Activated T-cell treated with anti-CD3 and anti-CD28 coated beads, Interleukin-2, amount 50 U/mL, for 4 hours (primary cell): ENCODE measurements at places on chromosomes 2 and 18.

GRCh38 chr2:100960688-100961087 lies 41.4 kb upstream of the RPL31 start:
- DNase-seq = no peak

DNA sequence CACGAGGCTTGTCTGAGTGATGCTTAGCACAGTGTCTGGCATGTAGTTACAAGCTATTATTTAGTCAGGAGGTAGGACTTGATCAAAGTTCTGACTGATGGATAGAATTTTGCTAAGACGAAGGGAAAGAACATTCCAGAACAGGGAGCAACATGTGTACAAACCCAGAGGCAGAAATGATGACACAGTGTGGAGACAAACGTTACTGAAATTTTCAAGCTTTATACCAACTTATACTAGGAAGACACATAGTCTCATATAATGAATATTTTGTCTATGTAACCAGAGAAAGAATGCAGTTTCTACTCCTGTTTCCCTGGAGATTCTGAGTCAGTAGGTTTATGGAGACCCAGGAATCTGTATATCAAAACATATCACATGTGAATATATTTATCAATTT lies 123.4 kb downstream of the FAM124B start:
- DNase-seq = no peak

DNA sequence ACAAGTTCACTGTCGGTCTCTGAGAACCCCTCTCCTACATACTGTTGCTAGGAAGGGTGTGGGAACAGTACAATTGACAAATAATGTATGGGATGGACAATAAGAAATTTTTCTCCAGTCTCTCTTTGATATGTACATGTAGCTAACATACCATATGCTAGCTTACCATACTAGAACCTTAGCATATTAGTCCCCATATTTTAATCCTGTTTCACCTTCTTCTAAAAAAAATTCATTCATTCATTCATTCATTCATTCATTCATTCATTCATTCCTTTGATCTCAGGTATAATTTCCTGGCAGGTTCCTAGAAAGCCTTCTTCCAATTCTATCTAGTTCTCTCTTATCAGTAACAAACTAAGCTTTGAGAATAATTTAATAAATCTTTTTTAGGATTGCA lies 62.2 kb downstream of the TTC21B start:
- DNase-seq = no peak

DNA sequence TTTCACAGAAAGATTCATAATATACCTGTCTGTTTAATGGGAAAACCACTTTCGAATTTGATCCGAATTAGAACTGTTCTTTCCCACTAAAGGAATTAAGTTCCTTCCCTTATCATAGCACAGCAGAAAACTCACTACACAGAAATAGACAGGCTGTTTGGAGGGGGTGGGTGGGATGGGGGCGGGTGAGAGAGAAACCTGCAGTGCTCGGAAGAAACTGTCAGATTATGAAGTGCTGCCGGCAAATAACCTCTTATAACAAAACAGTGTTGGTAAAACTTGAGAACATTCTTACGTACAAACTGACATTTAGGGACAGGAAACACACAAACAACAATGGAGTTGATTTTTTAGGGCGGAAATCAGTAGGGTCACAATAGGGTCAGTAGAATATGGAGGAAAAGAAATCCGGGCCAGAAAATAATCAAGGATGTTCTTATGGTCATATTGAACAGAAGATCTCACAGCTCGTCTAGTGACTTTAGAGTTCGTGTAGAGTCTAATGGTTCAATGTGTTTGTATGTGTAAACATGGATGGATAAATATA lies 756.0 kb upstream of the LRATD1 start:
- no peak for DNase-seq

DNA sequence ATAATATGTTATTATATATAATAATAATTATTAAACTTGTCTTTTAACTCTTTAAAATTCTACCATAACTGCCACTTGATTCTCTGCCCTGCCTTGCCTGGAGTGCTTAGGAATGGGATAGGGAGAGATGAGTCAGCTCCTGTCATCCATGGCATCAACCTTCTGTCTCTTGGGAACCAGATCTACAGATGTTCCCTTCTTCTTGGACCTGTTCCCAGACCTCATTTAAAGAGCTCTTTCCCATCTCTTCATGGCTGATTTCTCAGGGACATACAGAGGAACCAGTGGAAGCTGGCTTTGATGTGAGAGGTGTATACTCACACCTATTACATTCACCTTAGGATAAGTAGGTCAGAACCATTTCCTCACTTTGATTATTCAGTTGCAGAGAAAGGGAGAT lies 155.3 kb upstream of the MYO3B start:
- no peak for DNase-seq

DNA sequence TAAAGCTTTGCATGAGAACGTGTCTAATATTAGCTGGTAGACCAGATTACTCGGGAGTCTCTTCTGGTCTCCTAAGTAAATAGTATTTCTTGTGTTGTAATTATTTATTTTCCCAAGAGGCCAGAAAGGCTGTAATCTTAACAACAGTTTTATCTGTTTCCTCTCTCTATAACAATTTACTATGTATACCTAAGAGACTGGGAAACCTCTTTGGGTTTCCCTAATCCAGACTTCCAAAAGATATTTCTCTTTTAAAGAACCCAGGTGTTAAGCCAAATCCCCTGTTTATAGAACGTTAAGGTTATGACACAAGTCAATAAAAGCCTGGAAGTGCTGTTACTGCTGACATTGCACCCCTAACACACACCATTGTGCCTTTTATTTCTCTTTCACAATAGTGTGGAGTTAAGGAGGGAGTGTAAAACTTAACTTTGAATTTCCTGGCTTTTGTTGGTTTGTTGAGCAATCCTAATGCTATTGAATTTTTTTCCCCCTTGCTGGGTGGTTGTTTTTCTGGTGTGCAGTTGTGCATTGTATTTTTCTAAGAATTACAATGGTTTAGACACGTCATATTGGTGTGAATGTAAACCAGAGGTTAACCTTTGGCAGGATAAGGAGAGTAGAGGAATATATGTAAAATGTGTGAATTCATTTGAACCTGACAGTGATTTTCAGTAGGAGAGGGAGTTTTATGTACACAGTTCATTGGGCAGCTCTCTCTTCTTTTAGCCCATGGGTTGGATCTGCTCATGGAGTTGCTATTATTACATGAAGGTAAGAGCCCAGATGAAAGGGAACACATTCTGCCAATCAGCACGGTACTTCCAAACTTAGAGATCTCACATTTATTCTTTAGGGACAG lies 192.8 kb downstream of the MTX2 start:
- no peak for DNase-seq

DNA sequence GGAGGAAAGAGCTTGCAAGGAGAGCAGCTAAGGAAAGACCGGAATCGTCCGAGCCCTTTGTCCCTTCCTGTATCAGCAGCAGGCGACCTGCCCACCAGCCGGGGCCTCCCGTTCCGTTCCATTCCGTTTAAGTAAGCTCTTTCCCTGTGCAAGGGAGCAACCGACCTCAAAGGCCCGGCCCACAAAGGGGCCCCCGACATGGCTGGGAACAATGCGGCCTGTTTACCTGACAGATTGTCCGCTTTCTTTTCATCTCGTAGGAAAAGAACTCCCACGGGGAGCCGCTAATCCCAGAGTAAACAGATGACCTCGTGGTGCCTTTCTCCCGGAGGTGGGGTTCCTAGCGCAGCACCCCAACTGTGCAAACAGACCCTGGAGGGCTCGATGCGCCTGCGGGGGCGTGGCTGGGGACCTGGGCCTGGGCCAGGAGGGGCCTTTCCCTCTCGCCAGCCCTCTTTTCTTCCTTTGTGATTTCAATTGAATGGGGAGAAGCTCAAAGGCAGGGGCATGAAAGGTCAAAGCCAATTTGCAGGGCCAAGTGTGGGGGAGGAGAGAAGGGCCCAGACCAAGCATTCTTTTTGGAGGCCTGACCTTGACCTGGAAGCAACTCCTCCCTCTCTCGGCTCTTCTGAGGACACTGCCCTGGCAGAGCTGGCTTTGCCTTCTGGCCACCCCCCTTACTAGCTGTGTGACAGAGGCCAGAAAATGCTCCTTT lies 120.2 kb downstream of the INHBB start:
- no peak for DNase-seq

- DNase-seq = no peak
Observed at GRCh38 chr2:70104231-70105111, 17.2 kb downstream of the PCBP1 start.
